ENCODE measurements at places on chromosomes 2 and 18. TPM values are rescaled to one million over a fixed set of nuclear protein-coding genes. Genes with fewer than 3 reads are reported as not detected.
A peak's percentile ranks its signal among the peaks of the same experiment; 100 is the strongest.

LAMA3 gene
- total RNA-seq, result not detected

- H3K36me3 ChIP-seq, result no peaks in the 10 kb centered on the region
- no peak overlapping the region for H3K4me3 ChIP-seq
- DNase-seq, result no peak
- H3K27me3 ChIP-seq, result no peaks in the 10 kb centered on the region
- H3K4me1 ChIP-seq, result no peaks in the 10 kb centered on the region
These were observed 466.4 kb downstream of the MEIS1 start for GRCh38 chr2:66901344-66901743.

DNA sequence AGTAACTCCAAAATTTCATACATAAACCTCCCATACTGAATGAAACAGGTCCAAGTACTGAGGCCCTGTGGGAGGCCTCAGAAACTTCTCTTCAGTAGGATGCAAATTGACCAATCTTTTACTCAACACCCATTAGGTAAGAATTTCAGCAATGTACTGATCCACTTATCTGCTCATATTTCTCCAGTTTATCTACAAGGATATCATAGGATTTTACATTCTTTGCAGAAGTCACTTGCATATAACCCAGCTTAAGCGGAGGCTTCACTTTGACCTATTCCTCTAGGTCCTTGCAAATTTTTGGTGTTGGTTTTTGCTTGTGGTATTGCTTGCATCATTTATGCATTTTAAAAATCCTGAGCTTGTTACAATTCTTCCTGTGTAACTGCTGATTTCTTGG lies 28.8 kb upstream of the SLC3A1 start:
- no peak overlapping the region for H3K27ac ChIP-seq
- no peak for DNase-seq
- no peaks in the 10 kb centered on the region for H3K36me3 ChIP-seq
- no peak overlapping the region for H3K4me3 ChIP-seq
- no peaks in the 10 kb centered on the region for H3K27me3 ChIP-seq

GRCh38 chr2:181523756-181524155 lies 66.6 kb downstream of the ITGA4 start:
- H3K4me1 ChIP-seq, result no peaks in the 10 kb centered on the region
- no peak overlapping the region for H3K4me3 ChIP-seq
- peaks cover 99% of the 10 kb centered on the region for H3K36me3 ChIP-seq

DNA sequence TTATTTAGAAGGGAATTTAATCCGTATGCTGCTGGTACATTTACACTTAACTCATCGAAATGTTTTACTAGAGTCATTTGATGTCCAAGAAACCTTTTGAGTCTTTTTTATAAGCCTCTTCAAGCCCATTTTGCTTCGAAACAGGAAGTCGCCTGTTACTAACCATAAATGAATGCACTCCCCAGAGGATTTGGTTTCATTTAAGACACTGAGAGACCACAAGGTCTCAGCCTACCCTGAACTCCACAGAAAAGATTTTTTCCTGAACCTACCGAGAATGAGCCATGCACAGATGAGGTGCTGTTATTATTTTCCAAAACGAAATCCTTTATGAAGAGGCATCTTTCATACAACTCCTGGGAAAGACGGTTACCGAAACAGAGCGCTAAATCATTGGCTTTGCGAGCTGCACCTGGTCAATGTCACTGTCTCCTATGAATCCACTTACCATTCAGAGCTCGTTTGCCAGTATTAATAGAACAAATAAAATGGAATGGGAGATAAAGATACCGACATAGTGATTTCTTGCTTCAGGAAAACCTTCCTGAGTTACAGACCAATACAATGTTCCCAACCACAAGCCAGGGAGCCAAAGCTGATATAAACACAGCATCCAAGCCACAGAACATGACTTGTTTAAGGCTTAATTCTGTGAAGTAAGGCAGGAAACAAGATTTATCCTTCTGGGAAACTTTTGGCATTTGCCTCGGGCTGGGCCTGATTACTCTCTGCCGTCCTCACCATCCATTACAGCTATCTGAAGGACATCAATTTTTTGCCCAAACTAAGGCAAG lies 382.1 kb downstream of the OSR1 start:
- no peak for DNase-seq
- no peak overlapping the region for H3K27ac ChIP-seq
- H3K4me1 ChIP-seq, result no peaks in the 10 kb centered on the region
- no peak overlapping the region for H3K4me3 ChIP-seq
- H3K27me3 ChIP-seq, result no peaks in the 10 kb centered on the region

DNA sequence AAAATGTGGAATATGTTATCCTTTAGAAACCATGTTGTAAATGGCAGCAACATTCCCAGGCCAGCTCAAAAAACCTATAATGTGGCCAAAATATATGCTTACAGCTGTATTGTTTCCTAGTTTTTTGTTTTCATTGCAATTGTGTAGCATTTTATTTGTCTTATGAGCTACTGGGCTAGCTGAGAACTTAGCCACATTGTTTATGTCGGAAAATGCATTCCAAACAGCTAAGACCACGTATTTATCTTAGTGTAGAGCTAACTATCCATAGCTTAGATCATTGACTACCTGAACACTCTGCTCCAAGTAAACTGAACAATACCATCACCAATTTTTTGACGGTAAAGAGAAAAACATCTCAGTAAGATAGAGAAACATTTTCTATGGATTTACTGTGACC lies 38.4 kb downstream of the METAP1D start:
- no peak for DNase-seq
- no peak overlapping the region for H3K4me3 ChIP-seq
- H3K4me1 ChIP-seq, result no peaks in the 10 kb centered on the region

FAM110C gene
- total RNA-seq, result 3.6 TPM

GRCh38 chr2:237312021-237312755 lies 101.8 kb downstream of the COL6A3 start:
- DNase-seq, result no peak
- H3K4me3 ChIP-seq, result no peak overlapping the region
- no peaks in the 10 kb centered on the region for H3K4me1 ChIP-seq
- no peak overlapping the region for H3K27ac ChIP-seq
- H3K36me3 ChIP-seq, result no peaks in the 10 kb centered on the region

IL18RAP gene
- 203 TPM for total RNA-seq

- H3K27me3 ChIP-seq, result no peaks in the 10 kb centered on the region
- no peaks in the 10 kb centered on the region for H3K4me1 ChIP-seq
- H3K36me3 ChIP-seq, result no peaks in the 10 kb centered on the region
- DNase-seq, result no peak
- no peak overlapping the region for H3K27ac ChIP-seq
These were observed 40.6 kb downstream of the ASAP2 start for GRCh38 chr2:9247177-9247576.

- no peaks in the 10 kb centered on the region for H3K36me3 ChIP-seq
- H3K27ac ChIP-seq, result no peak overlapping the region
- H3K27me3 ChIP-seq, result no peaks in the 10 kb centered on the region
- H3K4me1 ChIP-seq, result no peaks in the 10 kb centered on the region
- no peak overlapping the region for H3K4me3 ChIP-seq
These were observed 312.0 kb upstream of the TNP1 start for GRCh38 chr2:217171874-217172273.

- no peaks in the 10 kb centered on the region for H3K27me3 ChIP-seq
- no peaks in the 10 kb centered on the region for H3K4me1 ChIP-seq
- H3K36me3 ChIP-seq, result no peaks in the 10 kb centered on the region
- no peak for DNase-seq
- no peak overlapping the region for H3K27ac ChIP-seq
These were observed 103.2 kb downstream of the CTIF start for GRCh38 chr18:48641981-48642380.

GRCh38 chr2:1731963-1732768 lies 12.1 kb downstream of the PXDN start:
- no peaks in the 10 kb centered on the region for H3K36me3 ChIP-seq
- no peak overlapping the region for H3K27ac ChIP-seq
- no peaks in the 10 kb centered on the region for H3K4me1 ChIP-seq
- H3K4me3 ChIP-seq, result no peak overlapping the region
- DNase-seq, result no peak
- H3K27me3 ChIP-seq, result no peaks in the 10 kb centered on the region

C1QL2 gene
- total RNA-seq, result not detected

DNA sequence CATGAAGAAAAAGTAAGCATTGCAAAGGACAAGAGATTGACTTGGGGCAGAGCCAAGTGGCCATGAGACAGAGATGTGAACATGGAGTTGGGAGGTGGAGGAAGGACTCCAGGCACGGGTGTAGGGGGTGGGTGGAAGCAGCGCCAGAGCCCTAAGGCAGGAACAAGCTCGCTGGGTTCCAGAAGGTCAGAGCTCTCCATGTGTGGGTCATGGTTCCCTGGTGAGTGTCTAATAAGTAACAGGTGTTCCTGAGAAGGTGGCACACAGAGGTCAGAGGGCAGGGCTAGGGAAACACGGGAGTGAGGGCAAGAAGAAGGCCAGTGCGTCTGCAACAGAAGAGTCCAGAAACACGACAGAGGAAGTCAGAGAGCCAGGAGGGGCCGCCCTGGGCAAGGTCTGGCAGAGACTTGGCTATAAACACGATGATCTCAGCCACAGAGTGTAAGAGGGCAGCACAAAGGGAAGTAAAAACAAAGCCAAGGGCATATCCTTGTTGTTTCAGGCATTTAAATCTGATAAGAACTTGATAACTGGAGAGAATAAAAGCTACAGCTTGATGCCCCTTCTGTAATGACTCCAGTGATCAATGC lies 260.8 kb downstream of the TGIF1 start:
- no peaks in the 10 kb centered on the region for H3K4me1 ChIP-seq
- H3K27ac ChIP-seq, result no peak overlapping the region
- H3K36me3 ChIP-seq, result no peaks in the 10 kb centered on the region

DNA sequence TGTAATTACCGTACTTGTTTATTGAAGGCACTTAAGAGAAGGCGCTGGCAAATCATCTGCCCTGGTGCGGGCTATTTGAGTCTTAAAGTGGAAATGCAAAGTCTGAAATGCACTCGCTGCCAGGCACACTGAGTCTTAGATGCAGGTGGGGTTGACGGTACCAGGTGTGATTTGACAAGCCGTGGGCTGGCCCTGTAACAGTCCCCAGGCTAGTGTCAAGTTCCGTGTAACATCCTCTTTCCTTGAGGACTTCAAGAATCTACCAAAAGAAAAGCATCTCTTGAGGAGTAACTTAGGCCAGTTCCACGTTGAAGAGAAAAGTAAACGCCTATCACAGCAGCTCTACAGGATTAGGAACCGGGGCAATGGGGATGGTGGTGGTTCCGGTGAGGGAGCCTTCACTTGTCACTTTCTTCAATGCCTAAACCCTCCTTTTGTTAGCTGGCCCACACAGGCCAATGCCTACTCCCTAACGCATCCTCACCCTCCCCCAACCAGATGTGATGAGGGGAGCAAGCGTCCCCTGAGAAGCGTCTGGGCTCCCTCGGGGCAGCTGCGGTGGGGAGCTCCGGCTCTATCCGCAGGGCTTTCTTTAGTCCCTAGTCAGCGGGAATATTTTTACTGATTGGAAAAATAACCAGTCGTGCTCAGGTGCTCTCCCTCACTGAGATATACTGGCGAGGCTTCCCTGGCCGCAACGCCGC lies 1.5 kb upstream of the UGP2 start:
- peaks cover 12% of the 10 kb centered on the region for H3K4me1 ChIP-seq
- H3K4me3 ChIP-seq, result peak overlapping the region; percentile 77
- no peaks in the 10 kb centered on the region for H3K36me3 ChIP-seq
- no peak for DNase-seq

DNA sequence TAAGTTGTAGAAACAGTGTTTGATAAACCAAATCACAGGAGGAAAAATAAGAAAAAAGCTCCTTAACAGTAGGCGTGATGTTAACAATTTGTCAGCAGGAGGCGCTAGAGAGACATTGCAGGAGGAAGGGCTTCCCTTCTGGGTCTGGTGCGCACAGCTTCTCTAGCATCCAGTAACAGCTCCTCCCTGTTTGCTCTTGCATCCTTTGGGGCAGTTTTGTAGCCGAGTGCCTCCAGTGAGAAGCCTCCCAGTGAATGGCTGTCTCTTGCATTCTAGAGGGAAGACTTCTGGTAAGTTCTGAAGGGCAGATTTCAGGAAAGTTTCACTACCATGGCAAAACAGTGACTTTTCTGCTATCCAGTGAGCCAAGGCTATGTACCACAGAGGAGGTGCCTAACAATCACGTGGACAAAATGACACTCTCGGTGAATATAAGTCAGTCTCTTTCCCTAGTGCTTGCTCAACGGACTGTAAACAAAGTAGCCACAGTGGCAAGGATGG lies 9.5 kb upstream of the ZNF396 start:
- H3K36me3 ChIP-seq, result no peaks in the 10 kb centered on the region
- H3K4me3 ChIP-seq, result no peak overlapping the region
- H3K27me3 ChIP-seq, result peaks cover 2% of the 10 kb centered on the region

GRCh38 chr2:136255648-136256461 lies 137.9 kb upstream of the CXCR4 start:
- H3K4me1 ChIP-seq, result peaks cover 17% of the 10 kb centered on the region
- no peak overlapping the region for H3K4me3 ChIP-seq
- DNase-seq, result peak; percentile 62
- peak overlapping the region; percentile 23 for H3K27ac ChIP-seq

- no peak overlapping the region for H3K4me3 ChIP-seq
- no peaks in the 10 kb centered on the region for H3K27me3 ChIP-seq
- no peak overlapping the region for H3K27ac ChIP-seq
- DNase-seq, result no peak
- no peaks in the 10 kb centered on the region for H3K4me1 ChIP-seq
These were observed 12.0 kb downstream of the RUFY4 start for GRCh38 chr2:218081063-218081462.

DNA sequence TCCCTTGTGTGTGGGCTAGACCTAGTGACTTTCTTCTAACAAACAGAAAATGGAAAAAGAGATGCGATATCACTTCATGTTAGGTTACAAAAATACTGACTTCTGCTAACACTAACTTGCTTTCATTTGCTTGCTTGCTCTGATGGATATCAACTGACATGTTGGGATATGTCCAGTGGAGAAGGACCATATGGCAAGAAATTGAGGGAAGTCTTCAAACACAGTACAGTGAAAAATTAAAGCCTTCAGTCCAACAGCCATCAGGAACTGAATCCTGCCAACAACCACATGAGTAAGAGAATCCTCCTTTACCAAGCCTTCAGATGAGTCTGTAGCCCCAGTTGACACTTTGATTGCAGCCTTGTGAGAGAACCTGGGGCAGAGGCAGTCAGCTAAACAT lies 143.9 kb downstream of the MAIP1 start:
- no peaks in the 10 kb centered on the region for H3K4me1 ChIP-seq
- no peaks in the 10 kb centered on the region for H3K27me3 ChIP-seq
- H3K4me3 ChIP-seq, result no peak overlapping the region
- no peak for DNase-seq

- DNase-seq, result no peak
- no peak overlapping the region for H3K27ac ChIP-seq
- no peaks in the 10 kb centered on the region for H3K27me3 ChIP-seq
- H3K4me3 ChIP-seq, result no peak overlapping the region
These were observed 39.7 kb upstream of the EPAS1 start for GRCh38 chr2:46257476-46257875.

DNA sequence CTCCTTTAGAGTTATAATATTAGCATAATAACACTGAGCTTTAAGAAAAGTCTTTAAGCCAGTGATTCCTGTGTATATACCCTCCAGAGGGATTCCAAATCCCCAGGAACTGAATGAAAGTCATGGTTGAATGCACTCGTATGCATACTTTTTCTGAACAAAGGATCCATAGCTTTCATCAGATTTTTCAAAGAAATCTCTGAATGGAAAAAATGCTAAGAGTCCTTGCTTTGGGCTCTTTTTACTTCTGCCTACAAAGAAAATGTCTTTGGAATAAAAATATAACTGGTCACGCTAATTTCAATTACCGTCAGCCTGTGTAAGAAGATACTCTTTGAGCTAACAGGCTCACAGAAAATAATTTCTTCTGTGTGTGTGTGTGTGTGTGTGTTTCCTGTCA lies 939.5 kb downstream of the ERBB4 start:
- no peak overlapping the region for H3K4me3 ChIP-seq
- no peak overlapping the region for H3K27ac ChIP-seq
- no peaks in the 10 kb centered on the region for H3K36me3 ChIP-seq
- no peaks in the 10 kb centered on the region for H3K27me3 ChIP-seq
- no peaks in the 10 kb centered on the region for H3K4me1 ChIP-seq
- DNase-seq, result no peak

Measured in natural killer cell (primary cell).